ENCODE measurements at places on chromosomes 1 and 21.
A peak's percentile ranks its signal among the peaks of the same experiment; 100 is the strongest.

GRCh38 chr1:173603056-173603591 is at the start of gene SLC9C2:
Gene SLC9C2 (minus strand): TSS chr1:173603072. CDS start chr1:173601776, 1,296 bp downstream.
- no peak for ATAC-seq

GRCh38 chr1:10672343-10673050 is 123.9 kb downstream of the CASZ1 start:
- no peak for ATAC-seq

DNA sequence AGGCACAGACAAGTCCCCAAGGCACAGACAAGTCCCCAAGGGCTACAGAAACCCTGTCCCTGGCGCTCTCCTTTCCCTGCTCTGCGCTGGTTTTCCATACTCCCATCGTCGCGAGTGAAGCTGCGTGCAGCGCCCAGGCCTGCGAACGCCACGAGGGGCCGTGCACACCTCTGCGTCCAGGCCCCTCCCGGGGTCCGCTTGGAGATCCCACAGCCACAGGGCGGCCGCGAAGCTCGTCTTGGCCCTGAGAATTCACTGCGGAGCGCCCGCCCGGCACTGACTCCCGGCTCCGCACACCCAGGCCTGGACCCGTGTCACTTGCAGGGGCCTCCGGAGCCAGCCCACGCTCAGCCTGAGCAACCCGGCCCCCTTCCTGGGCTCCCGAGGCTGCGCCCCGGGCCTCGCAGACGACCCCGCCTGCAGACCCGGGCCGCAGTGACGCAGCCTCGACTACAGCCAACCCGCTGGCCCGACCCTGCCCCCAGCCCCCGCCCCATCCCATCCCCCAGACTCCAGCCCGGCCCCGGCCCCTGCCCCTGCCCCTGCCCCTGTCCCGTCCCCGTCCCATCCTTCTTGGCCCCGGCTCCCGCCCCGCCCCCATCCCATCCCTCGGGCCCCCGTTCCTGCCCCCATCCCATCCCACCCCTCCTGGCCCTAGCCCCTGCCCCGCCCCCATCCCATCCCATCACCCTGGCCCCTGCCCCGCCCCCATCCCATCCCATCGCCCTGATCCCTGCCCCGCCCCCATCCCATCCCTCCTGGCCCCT is 841 bp downstream of the POFUT2 start:
- peak; percentile 23 for ATAC-seq

DNA sequence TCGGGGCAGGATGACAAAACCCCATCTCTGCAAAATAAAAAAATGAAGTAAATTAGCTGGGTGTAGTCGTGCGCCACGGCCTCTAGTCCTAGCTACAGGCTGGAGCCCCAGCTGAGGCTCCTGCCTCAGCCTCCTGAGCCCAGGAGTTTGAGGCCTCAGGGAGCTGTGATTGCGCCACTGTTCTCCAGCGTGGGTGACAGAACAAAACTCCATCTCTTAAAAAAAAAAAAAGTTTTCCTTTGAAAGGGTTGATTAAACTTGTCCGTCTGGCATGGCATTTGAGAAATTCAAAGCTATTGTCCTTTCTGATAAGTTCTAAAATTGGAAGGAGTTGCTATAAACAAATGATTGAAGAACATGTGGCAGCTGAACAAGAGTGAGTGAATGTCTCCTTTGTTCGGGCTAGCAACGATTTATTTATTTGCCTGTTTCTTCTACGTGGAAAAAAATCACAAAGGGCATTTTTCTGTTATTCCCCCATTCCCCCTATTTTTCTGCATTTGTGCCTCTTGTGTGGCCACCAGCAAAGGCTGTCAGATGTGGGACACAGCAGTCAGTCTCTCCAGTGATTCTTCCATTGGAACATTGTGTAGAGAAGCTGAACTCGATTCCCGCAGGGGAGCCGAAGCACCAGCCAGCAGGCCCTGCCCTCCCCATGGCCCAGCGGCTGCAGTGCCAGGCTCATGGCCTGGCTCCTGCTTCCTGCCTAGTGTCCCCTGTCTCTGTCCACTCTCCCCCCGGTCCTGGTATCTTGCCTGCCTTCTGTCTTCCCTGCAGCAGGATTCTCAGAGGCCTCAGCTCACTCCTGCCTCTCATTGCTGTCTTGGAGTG is 21.5 kb upstream of the PWP2 start:
- ATAC-seq: no peak

DNA sequence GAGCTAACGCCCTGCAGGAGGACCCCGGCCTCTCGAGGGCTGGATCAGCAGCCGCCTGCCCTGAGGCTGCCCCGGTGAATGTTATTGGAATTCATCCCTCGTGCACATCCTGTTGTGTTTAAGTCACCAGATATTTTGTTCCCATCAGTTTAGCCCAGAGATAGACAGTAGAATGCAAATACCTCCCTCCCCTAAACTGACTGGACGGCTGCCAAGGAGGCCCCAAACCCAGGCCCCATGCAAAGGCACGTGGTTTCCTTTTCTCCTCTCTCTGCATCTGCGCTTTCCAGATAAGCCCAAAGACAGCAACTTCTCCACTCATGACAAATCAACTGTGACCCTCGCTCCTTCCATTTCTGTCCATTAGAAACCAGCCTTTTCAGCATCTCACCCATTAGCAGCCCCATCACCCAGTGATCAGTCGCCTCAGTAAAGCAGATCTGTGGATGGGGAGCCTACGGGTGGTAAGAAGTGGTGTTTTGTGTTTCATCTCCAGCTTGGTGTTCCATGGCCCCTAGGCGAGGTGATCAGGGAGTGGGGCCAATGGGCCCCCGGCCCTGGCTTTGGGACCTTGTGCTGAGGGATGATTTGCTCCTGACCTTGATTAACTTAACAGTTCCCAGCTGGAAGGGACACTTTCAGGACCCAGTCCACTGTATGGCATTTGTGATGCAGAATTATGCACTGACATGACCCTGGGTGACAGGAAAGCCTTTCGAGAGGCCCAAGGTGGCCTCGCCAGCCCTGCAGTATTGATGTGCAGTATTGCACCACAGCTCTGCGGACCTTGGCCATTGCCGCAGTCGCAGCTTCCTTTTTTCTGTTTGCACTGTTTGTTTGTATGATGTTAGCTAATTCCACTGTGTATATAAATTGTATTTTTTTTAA is 5.2 kb downstream of the NPPA start:
- no peak for ATAC-seq

- ATAC-seq: no peak
Observed at GRCh38 chr1:214568328-214568727, 16.9 kb upstream of the PTPN14 start.

DNA sequence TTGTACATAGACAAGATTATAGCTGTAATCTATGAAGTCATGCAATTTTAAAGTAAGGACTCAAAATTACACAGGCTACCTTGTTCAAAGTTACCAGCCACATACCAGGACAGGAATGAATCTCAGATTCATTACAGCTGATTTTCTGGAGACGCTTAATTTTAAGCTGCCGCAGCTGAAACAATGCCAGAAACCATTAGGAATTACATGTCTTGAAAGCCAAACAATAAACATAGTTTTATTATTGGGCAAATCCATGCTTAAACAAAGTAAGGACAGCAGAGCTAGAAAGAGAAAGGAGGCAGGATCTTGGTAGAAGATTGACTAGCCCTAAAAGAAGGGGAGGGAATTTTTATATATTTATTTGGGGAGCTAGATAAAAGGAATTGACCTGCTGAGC is 19.2 kb upstream of the CD1D start:
- no peak for ATAC-seq

- ATAC-seq: no peak
Observed at GRCh38 chr1:26717017-26717491, 21.2 kb downstream of the ARID1A start.

DNA sequence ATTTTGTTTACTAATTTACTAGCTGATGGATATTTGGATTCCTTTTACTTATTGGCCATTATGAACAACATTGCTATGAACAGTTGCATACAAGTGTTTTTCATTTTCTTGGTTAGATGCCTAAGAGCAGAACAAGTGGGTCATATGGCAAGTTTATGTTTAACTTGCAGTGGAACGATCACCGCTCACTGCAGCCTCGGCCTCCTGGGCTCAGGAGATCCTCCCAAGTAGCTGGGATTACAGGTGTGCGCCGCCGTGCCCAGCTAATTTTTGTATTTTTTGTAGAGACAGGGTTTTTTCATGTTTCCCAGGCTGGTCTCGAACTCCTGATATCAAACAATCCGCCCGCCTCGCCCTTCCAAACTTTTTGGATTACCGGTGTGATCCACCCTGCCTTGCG is 820.5 kb upstream of the TMPRSS15 start:
- no peak for ATAC-seq

DNA sequence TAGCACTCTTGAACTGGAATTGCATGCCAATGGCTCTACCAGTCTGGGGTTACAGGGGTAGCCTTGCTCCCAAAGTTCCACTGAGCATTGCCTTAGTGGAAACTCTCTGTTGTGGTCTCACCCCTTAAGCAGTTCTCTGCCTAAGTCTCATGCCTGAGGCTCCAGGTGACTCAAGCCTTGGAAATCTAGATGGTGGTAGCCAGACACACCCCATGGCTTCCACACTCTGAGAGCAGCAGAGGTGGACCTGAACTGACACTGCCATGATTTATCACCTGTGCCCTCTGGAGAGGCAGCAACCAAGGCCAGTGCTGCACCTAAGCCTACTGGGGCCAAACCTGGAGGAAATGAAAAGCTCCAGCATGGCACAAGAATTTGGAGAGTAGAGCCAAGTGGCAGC is 285.7 kb upstream of the PKN2 start:
- no peak for ATAC-seq

DNA sequence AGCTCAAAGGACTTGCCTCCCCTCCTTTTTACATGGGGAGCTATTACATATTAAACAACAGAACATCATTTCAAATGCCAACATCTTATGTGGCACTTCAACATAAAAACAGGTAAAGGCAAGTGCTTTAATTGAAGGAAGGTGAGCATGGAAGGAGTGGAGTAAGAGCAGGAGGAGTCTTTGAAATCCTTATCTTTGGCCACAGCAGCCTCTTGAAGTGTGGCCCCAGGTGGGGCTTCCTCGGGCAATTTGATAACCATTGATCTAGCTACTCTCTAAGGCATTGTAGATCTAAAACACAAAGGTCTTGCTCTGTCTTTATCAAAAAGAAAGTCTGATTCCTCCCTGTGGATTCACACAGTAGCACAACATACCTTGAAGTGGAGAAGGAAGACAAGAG is 70.9 kb upstream of the PPP2R5A start:
- ATAC-seq: no peak

- ATAC-seq: peak; percentile 31
Observed at GRCh38 chr1:46412893-46413595, 18.9 kb downstream of the FAAH start.

DNA sequence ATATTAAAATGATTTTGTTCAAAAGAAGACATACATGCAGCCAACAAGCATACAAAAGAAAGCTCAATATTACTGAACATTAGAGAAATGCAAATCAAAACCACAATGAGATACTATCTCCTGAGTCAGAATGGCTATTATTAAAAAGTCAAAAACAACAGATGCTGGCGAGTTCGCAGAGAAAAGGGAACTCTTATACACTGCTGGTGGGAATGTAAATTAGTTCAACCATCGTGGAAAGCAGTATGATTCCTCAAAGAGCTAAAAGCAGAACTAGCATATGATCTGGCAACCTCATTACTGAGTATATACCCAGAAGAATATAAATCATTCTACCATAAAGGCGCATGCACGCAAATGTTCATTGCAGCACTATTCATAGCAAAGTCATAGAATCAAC is 126.0 kb upstream of the HMCN1 start:
- ATAC-seq: no peak

DNA sequence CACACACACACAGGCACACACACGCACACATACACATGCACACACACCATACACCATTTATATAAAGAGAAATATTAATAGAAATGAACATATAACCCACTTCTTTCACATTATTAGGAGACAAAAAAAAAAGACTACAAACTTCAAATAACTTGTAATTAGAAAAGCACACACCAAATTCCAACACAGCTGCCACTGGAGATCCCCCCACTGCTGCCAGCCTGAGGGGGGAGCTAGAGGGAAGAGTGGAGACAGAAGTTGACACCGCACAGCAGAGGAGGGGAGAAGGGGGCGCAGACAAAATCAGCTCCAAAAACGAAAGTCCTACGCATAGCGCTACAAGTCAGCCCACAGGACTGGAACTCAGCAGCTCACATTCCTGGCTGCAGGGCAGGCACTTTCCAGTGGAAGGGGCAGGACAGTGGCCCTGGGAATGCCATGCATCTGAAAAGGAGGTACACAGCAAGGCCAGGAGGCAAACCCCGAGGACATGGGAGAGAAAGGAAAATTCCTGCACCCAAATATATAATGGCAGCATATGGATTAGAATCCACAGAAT is 36.5 kb downstream of the LGALS8 start:
- no peak for ATAC-seq

- no peak for ATAC-seq
Observed at GRCh38 chr1:56978819-56979218, 13.0 kb upstream of the C8B start.

GRCh38 chr1:178055093-178055492 is 38.8 kb upstream of the RASAL2 start:
- ATAC-seq: peak; percentile 74

DNA sequence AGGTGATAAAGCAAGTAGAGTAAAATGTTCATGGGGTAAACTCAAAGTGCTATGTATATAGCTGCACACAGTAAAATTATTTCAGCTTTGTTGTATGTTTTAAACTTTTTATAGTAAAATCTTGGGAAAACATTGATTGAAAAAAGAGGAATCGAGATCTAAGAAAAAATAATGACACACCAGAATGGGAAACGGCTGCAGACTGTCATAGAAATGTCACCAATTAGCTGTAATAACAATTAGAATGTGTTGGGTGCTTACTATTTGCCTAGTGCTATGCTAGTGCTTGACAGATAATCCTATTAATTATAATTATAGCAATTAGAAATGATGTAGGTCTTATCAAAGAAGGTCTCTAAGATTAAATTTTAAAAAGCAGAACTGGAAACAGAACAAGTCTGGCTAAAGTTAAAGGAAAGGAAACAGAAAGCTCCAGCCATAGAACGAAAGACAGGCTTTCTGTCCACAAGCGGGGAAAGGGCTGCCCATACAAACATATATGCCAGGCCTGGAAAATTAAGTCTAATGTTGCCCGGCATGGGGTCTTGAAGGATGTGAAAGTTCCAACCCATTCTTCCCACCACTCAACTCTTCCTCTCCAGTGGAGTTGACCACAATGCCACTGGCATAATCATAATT is 5.0 kb downstream of the PCNX2 start:
- no peak for ATAC-seq

DNA sequence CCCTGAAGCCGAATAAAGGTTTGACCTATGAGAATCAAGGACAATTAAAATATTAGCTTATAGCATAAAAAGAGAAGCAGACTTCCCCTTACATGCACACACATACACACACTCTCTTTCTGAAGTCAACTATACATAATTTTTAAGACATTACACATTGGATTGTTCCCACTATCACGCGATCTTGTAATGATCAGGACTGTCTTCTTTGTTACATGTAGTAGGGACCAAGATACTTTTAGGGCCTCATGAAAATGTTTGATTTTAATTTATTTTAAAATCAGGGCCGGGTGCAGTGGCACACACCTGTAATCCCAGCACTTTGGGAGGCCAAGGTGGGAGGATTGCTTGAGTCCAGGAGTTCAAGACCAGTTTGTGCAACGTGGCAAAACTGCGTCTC is 16.4 kb upstream of the IRF2BP2 start:
- no peak for ATAC-seq
